ENCODE measurements at places on chromosomes 12 and 14. TPM values are rescaled to one million over a fixed set of nuclear protein-coding genes. Genes with fewer than 3 reads are reported as not detected.

The PPP4R4 gene
- total RNA-seq, result 0.66 TPM

The PALS1 gene
- total RNA-seq, result 19.1 TPM

The RNASE7 gene
- 11.8 TPM for total RNA-seq

The EID3 gene
- 1.6 TPM for total RNA-seq

Data from MCF 10A (cell line).